IPS-NIHi11 (cell line): ENCODE measurements at places on chromosomes 4 and X.

DNA sequence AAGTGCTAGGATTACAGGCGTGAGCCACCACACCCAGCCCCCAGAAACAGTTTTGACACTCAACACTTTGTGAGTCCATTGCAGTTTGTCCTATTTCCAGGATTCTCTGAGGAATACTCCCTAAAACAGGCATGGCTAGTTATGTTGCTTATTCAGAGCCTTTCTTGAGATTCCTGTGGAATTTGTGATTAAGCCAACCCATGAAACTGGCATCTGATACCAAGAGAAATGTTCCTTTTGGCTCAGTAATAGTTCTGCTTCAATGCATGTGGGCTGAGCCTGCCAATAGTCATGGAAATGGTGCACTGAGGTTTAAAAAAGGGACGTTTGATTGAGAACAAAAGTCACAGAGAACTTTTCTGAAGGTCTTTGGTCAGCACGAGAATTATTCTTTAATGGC, 241.7 kb downstream of the PPP1R2C start:
- no peak for DNase-seq

GRCh38 chr4:93776386-93777080, 52.0 kb upstream of the ATOH1 start:
- no peak for DNase-seq

GRCh38 chrX:38879631-38880220, 78.5 kb downstream of the MID1IP1 start:
- no peak for DNase-seq

DNA sequence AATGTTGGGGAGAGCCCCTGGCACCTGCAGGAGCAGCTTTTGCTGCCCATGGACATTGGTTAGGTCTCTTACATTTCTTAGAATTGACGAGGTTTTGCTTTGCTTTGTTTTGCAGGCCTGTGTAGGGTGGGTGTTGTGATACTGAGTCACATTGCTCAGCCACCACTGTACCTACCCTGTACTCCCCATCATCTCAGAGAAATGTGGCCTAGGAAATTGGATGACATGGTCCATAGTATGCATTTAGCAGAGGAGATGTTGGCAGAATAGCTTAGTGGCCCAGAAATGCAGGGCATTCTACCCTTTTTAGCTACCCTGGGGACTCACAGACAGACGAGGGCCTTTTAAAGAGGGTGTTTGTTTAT, 43.7 kb downstream of the IL21 start:
- DNase-seq, result no peak

DNA sequence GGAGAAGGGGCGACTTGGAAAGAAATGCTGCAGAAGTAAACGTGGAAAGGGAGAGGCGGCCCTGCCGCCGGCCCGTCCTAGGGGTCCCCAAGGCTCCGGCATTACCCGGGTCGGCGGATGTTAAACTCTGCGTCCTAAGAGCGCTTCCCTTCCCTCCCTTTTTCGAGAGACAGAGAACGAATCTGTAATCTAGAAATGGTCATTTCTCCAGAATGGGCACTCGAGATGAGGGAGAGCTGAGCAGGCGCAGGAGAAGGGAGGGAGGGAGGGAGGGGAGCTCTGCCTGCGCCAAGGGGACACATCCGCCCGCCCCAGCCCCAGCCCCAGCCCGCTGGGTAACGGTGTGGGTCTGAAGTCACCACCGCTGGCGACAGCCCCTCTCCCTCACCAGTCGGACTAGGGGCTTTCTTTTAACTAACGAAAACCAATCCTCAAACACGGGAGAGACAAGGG, 1.7 kb downstream of the HCFC1 start:
- DNase-seq, result no peak

DNA sequence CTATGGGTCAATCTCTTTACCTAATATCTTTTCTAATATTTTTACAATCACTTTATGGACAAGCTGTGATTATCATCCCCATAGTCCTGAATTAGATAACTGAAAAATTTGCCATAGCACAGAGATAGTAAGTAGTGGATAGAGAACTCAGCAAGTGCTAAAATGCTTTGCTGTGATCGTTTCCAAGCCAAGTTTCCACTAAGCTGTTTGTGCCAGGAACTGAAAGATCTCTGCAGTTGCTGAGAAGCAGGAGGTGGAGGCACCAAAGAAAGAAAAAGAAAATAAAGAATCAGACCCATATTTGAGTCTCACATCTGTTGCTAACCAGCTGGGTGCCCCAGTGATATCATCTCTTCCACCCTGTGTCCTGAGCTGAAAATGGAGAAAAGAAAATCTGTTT, 605.6 kb upstream of the BOD1L1 start:
- DNase-seq, result no peak

GRCh38 chr4:81085291-81085690, 54.8 kb downstream of the BMP3 start:
- no peak for DNase-seq

GRCh38 chr4:136012220-136012619, 1520.1 kb downstream of the PCDH18 start:
- DNase-seq, result no peak

DNA sequence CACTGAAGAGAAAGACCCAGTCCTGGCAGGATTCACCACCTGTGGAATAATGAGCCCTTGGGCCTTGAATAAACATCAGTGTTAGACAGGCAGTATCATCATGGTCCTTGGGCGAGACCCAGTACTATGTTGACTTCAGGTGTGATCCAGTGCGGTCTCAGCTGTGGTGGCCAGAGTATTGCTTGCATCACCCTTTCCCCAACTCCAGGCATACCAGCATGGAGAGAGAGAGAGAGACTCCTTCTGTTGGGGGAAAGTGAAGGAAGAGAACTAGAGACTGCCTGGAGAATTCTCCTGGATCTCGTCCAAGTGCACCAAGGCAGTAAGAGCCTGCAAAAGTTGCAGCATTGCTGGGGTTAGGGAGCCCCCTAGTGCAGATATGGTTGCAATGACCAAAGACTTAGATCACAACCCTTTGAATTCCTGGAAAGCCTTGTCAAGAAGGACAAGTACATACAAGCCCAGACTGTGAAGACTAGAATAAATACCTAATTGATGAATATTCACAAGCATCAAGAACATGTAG, 61.1 kb upstream of the VAMP7 start:
- DNase-seq, result peak; percentile 38

- no peak for DNase-seq
Measured at GRCh38 chr4:7196288-7196651, 3.9 kb downstream of the SORCS2 start.

DNA sequence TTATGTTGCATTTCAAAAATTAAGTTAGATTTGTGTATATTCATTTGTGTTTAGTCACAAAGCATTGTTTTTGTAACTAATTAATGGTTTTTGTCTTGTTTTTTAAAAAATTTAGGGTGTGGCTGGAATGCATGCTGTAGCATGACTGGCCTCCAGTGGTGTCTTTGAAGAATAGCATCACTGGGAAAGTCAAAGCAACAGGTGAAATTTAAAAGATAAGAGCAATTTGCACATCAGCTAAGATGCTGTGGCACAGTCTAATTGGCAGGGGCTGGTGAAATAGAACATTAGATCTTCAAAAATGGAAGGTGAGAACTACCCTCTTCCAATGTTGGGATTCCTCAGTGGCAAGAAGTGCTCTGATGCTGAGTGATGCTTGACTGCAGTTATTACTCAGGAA, 45.3 kb downstream of the ANK2 start:
- DNase-seq, result peak; percentile 22

DNA sequence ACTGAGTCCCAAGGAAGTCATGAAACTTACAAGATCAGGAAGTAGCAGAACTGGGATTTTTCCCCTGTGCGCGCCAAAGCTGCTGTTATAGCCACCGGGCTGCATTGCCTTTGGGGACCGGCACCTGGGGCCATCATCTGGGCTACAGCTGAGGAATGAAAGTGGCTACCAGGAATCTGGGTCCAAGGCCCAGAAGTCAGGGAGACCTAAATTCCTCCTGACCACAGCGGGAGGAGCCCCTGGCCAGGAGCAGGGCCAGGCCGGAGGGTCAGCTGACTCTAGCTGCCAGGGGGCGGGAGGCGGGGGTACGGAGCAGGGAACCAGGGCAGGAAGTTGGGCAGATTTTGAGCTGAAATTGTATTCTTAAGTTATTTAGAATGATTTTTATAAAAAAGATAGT, 242.4 kb downstream of the EVC2 start:
- no peak for DNase-seq

GRCh38 chrX:17433965-17434364, 59.0 kb downstream of the NHS start:
- no peak for DNase-seq

DNA sequence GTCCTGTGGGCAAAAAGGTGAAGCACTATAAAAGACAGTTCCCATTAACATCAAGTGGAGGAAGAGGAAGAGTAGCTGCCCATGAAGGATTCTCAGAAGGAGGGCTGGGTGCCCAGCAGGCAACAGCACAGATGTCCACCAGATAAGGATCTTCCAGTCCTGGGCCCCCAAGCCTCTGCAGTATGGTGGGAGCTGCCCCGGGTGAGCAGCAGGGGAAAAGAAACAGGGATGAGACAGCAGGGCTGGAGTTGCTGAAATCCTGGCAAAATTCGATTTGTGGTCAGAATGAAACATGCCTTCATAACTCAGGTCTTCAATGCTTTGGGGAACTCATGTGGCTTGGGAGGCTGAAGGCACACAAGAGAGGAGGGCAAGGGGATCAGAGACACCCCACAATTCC, 94.6 kb downstream of the RASL11B start:
- DNase-seq, result no peak

- DNase-seq, result no peak
Measured at GRCh38 chrX:107542040-107542439, 86.3 kb upstream of the PRPS1 start.

DNA sequence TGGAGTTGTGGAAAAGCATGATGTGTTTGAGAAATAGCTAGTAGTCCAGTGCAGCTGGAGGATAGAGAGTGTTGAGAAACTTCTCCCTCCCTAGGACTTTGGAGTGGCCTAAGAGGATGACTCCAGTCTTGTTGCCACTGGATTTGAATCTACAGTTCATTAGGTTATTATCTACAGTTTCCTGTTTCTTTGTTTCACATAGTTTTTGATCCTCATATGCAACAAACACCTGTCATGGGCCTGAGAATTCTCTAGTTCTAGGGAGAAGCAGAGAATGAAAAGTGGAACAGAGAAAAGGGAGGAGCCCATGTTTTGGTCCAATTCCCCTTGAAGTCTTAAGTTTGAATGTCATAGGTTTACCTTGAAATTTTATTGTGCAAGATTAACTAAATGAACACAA, 73.6 kb upstream of the TBC1D9 start:
- DNase-seq, result no peak
